Kidney capillary endothelial cell (primary cell): ENCODE measurements at places on chromosomes 6 and 20.

GRCh38 chr6:137926985-137927384 lies 59.9 kb downstream of the TNFAIP3 start:
- no peak for DNase-seq

GRCh38 chr6:34527751-34528670 lies 28.1 kb downstream of the SPDEF start:
- DNase-seq: no peak

DNA sequence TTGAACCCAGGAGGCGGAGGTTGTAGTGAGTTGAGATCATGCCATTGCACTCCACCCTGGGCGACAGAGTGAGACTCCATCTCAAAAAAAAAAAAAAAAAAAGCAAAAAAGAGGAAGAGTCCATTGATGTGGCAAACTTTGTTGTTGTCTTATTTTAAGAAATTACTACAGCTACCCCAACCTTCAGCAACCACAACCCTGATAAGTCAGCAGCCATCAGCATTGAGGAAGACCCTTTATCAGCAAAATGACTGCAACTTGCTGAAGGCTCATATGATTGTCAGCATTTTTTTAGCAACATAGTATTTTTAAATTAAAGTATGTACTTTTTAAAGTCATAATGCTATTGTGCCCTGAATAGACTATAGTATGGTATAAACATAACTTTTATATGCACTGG lies 48.8 kb downstream of the ZFP64 start:
- DNase-seq: no peak

- DNase-seq: no peak
Measured at GRCh38 chr6:24009319-24009718, 116.7 kb upstream of the NRSN1 start.

GRCh38 chr6:38722727-38723334 lies 7.7 kb downstream of the DNAH8 start:
- DNase-seq: no peak

DNA sequence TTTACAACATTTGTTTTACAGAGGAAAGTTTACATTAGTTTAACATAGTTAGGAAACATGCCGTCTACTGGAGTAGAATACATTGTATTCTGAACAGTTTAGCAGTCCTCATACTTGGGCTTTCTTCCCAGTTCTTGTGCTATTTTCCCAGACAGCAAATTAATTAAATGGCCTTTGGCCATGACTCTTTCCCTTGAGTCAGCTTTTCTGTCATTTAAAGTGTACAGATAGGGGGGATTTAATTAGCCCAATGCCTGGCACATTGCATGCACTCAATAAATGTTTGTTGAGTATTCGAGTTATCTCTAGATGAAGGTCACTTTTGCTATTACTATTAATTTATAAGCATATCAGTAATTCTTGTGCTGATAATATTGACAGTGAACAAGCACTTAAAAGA lies 1.6 kb downstream of the TMEM244 start:
- DNase-seq: no peak

- DNase-seq: no peak
Measured at GRCh38 chr6:169859978-169860703, 108.7 kb downstream of the ERMARD start.

DNA sequence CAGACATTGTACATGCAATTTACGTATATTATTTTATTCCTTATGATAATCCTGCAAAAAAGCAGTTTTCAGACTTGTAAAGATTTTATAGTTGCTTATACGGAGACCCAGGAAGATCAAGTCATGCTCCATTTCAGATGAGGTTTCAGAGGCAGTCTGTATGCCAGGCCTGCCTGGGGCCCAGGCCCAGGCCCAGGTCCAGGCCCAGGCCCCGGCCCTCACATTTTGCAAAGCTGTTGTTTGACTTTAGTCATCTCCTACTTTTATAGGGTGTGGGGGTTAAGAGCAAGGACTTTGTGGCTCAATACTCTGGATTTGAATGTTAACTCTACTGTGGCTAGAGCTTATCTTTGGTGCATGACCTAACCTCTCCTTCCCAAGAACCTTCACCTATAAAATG lies 217.9 kb downstream of the SAMD5 start:
- no peak for DNase-seq

- no peak for DNase-seq
Measured at GRCh38 chr6:127547215-127547614, 28.1 kb upstream of the MTCL3 start.

DNA sequence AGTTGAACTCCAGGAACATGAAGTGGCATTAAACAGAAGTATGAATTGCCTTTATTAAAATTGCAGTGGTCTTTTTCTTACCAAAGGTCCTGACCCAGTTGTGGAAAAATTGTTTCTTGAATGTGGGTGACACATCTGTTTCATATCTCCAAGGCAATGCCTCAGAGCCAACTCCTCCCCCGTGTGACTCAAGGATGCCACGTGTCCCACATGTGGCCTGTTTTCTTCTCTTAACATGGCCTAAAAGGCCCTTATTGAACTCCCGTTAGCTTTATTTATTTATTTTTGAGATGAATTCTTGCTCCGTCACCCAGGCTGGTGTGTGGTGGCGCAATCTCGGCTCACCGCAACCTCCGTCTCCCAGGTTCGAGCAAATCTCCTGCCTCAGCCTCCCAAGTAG lies 128.4 kb upstream of the ESR1 start:
- no peak for DNase-seq

GRCh38 chr6:160358225-160359119 lies 10.3 kb downstream of the SLC22A3 start:
- no peak for DNase-seq

- DNase-seq: no peak
Measured at GRCh38 chr6:78594668-78595066, 272.7 kb upstream of the IRAK1BP1 start.

GRCh38 chr6:113362301-113363047 lies 494.7 kb upstream of the MARCKS start:
- no peak for DNase-seq

- DNase-seq: no peak
Measured at GRCh38 chr6:150252714-150253444, 110.0 kb downstream of the PPP1R14C start.

GRCh38 chr20:58011106-58011946 lies 217.1 kb downstream of the ANKRD60 start:
- no peak for DNase-seq

GRCh38 chr20:8756410-8756809 lies 312.5 kb upstream of the PLCB4 start:
- DNase-seq: peak; percentile 92

- peak; percentile 70 for DNase-seq
Measured at GRCh38 chr20:60695226-60696000, 556.6 kb upstream of the CDH4 start.

DNA sequence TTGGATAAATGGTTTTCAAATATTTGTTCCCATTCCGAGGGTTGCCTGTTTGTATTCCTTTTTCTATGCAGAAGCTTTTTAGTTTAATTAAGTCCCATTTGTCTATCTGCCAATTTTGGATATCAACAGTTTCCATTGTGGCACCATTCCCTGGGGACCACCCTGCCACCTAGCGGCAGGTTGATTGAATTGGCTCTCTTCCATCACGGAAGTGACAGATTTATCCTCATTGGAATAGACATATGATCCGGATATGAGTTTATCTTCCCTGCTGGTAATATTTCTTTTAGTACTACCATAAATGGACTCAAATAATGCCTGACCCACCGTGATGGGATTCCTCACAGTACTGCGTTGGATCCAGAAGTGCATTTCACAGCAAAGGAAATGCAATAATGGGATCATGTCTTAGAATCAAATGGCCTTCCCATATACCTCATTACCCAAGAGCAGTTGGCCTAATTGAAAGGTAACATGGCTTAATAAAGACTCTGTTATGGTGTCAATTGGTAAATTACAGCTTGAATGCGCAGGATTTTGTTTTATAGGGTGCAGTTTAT lies 327.0 kb downstream of the BMP2 start:
- peak; percentile 82 for DNase-seq

DNA sequence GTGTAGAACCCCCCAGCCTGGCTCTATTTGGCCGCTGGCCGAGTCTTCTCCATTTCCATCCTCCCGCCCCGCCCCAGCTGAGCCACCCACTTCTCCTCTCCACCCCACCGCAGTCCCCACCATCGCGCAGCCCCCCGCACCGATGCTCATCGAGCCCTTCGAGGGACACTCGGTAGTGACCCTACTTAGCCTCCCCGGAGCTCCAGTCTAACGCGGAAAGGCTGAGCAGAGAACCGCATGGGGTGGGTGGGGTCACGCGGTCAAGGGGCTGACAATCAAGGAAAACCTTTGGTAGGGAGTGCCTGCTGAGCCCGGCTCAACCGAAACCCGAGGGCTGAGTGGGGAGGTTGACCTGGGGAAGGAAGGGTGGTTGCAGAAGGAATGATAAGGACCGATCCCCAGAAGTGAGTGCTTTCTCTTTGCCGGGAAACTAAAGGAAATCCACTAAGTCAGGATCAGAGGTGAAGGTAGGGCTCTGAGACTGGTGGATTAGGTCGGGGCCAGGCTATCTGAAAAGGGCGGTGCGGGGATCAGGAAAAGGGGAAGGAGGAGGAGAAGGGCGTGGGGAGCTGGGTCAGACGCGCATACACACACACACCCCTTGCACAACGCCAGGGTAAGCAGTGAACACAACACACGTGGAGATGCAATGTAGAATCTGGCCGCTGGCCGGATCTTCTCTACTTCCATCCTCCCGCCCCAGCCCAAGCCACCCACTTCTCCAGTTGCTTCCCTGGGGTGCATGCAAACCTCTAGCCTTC lies 49.8 kb downstream of the CPXM1 start:
- no peak for DNase-seq

GRCh38 chr6:111061508-111061907 lies 25.8 kb upstream of the SLC16A10 start:
- DNase-seq: no peak

DNA sequence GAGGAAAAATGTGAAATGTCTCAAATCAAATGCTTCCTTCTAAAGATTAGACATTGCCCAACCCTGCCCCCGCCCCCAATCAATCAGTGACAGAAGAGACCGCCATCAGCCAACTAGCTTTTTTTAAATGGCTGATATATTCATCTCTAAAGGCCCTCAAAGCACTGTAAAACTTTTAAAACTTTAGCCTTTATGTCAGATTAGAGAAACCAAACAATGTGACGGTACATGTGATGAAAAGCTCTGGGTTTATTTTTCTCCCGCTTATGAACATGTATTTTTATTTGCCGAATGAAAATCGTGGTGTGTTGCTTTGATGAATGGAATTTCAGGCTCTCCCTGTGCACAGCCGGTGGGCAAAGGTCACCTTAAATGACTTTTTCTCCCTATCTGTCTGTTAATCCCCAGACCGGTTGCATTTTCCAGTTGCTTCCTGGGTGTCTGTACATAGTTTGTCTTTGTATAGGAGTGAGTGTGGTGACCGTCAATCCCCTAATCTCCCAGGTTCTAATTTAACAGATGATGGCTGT lies 38.5 kb downstream of the TBC1D7 start:
- DNase-seq: no peak

DNA sequence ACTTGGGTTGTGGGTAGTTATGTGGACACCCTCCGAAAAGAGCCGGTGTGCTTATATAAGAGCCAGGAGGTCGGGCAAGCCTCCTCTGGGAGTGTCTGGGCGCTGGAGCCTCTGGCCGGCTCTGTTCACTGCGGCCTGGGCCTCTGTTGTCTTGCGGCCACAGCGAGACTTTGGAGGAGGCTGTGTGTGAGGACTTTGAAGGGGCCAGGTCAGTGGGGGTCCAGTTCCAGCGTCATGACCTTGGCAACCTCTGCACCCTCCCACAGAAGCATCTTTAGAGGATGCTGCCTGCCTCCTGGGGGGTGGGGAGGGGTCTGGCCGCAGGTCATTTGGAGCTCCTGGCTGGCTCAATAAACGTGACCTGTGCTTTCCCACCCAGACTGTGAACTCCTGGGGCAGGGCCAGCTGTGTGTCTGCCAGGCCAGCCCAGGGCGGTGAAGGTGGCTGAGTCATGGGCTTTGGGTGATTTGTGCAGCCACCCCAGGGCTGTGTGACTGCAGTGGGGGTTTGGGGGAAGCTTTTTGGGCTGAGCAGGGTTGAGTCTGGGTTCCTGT lies 1.2 kb downstream of the TCEA2 start:
- DNase-seq: no peak

DNA sequence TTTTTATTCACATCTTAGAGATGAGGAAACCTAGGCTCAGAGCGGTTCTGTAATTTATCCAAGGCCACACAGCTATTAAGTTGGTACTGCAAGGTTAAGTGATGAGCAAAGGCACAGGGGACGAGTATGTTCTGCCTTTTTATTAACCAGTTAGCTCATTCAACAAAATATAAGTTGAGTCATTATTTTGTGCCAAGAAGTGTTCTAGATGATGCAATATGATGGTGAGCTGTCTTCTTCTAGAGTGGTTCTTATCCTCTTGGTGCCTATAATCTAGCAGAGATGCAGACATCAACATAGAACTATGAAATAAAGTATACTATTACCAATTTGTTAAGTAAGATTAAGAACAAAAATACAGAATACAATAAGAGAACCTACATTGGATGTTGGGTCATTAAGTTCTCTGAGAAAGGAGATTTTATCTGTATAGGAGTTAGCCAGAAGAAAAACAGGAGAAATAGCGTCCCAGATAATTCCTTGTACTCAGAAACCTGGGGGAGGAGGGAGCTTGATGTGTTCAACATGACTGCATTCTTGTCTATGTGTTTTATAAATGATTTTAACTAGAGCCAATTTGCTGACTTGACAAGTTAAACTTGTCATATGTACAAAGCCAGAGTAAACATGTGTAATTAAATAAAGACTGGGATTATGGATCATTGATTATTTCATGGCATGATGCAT lies 122.3 kb downstream of the TBXT start:
- no peak for DNase-seq

- DNase-seq: no peak
Measured at GRCh38 chr20:25195962-25196785, 662 bp downstream of the ENTPD6 start.

DNA sequence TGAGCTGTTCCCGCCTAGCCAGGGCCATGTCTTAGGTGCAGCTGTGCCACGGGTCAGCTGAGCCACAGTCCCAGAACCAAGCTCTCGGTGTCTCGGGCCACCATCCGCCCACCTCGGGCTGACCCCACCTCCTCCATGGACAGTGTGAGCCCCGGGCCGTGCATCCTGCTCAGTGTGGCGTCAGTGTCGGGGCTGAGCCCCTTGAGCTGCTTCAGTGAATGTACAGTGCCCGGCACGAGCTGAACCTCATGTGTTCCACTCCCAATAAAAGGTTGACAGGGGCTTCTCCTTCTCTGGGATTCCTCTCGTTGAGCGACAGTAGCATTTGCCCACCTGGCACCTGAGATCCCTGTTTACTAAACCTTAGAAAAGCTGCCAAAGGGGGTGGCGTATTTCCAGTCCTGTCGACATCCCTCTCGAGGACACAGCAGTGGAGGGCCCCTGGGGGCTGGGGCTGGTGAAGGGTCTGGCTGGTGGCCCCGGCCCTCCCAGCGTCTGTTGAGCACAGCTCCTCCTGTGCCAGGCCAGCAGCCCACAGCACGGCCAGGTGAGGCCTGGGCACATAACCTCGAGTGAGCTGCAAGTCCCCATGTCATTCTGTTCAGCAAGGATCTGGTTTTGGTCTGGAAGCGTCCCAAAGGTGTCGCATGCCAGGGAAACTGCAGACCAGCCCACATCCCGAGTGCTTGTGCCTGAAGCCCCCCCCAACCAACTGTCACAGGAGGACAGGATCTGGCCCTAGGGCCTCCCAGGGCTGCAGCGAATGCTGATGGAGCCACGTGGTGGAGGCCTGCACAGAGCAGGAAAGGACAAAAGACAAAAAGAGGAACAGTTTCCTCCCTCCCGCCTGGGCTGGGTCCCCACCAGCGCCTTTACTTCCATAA lies 21.2 kb upstream of the PYGB start:
- no peak for DNase-seq
